ENCODE measurements at places on chromosomes 4 and X.

DNA sequence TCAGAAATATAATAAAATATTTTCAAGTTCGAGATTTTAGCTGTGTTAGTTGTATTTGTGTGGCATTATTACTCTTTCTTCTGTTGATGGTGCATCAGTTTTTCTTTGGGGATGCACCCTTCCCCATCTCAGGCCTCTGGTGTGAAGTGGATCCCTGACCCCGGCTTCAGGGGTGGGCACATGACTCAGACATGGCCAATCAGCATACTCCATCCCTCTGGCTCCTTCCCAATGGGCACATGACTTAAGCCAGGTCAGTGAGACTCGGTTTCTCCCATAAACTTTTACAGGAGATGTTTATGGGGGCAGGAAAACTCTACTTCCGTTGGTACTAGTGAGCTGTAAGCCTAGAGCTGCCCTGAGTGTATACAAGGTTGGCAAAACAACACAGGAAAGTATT lies 3.0 kb upstream of the KIT start:
- no peak for DNase-seq

DNA sequence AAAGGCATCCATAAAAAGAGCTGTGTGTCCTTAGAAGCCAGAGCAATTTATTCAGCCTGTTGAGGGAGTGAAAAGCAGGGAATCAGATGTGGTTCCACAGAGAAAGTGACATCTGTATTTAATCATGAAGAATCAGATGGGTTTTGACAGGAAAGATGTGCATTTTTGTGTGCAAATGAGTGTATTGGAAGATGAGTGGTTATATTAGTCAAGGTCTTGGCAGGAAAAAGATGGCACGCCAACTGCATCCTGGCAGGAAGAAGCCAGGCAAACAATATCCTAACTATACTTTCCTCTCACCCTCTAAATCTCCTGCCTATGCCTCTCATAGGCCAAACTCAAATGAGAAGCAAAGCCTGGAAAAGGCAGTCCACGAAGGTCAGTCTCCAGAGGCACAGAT lies 59.1 kb downstream of the SCFD2 start:
- DNase-seq, result no peak

- DNase-seq, result no peak
Measured at GRCh38 chrX:1595711-1596060, 4.3 kb downstream of the AKAP17A start.

DNA sequence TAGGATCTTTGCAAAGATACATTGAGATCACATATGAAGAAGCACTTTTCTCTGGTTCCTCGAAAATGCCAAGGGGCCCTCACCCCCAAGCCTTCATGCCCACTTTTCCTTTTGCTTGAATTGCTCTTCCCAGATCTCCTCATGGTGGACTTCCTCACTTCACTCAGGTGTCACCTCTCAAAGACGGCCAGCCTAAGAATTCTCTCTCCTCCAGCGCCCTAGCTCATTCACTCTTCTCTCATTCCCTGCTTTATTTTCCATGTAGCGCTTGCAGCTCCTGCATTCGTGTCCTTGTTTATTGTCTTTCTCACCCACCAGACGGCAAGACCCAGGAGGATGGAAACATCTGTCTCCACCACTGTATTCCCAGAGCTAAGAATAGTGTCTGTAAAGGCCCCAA lies 32.9 kb downstream of the CCKAR start:
- DNase-seq, result no peak

DNA sequence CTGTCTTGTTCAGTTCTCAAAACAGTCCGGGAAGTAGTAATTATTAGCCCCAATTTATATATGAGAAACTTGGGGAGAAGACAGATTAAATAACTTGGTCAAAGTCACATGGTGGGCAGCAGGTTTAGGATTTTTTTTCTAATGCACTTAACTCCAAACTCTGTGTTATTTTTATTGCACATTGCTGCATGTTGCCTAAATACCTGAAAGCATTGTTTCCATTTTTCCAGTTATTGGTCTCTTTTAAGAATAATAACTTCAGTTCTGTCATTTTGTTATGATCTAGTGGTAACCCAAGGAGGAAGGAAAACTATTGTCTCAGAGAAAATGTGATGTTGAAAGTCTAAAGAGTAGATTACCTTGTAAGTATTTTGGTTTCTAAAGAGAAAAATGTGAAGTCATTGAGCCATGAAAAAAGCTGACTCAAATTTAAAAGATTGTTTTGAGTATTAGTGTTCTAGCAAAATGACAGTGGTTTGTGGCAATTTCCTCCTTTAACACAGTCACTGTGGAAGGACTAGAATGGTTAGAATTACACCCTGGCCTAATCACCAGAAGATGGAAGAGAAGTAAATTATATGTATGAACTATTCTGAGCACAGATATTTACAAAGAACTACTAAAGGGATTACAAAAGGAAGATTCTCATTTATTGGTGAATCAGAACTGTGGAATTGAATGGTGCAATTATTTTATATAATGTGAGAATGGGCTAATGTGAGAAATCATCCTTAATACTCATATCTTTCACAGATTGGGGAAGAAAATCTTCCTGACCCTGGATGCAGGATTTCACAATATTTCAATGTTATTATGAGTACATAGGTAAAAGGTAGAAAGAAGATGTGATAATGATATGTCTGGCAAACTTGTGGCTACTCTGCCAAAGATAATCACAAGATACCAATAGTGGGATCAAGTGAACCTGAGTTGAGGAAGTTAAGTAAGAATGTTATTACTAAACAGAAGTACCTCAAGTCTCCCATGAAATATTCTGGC lies 21.7 kb upstream of the CXCL8 start:
- no peak for DNase-seq

- no peak for DNase-seq
Measured at GRCh38 chr4:7266525-7267292, 74.4 kb downstream of the SORCS2 start.

DNA sequence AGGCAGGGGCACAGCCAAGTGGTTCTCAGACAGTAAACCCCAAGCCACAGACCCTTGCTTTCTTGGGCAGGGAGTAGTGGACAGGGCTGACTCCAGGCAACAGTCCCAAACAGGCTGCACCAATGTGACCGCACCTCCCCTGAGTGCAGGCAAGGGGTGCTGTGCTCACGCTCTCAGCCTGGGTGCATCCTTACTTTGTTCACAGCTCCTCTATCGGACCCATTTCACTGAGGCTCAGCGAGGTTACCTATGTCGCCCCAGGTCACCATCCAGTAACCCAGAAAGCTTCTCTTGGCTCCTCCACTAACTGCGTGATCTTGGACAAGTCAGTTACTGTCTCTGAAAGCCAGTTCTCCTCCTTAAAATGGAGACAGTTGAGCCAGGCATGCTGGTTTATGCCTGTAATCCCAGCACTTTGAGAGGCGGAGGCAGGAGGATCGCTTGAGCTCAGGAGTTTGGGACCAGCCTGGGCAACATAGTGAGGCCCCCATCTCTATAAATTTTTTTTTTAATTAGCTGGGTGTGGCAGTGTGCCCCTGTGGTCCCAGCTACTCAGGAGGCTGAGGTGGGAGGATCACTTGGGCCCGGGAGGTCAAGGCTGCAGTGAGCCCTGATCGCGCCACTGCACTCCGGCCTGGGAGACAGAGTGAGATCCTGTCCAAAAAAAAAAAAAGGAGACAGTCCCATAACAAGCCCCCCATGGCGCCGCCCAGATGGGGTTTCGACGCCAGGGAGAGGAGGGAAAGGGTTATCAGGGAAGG lies 823 bp upstream of the MAN2B2 start:
- DNase-seq, result no peak

GRCh38 chr4:5710961-5711478 lies at the start of gene EVC:
EVC (plus strand) TSS chr4:5711201; CDS start chr4:5711381, 180 bp downstream.
- DNase-seq, result peak; percentile 85

DNA sequence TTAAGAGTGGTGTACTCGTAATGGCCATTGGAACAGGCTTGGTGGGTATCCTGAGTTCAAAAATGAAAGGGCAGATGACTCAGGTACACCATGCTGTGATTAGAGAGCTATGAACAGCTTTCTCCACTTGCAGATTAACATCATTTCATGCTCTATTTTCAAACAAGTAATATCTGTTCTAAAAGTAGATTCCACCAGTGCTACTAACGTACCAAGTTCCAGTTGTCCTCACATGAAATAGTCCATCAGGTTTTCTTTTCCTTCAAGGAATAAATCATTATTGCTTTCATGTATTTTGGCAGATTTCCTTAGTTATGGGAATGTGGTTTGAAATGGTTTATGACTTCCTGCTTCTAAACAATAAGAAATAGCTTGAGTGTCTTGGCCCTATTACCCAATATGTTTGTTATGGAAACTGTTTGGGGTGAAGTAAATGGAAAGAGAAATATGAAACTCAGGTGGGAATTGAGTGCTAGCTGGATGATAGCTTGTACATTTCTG lies 49.9 kb downstream of the PCDH7 start:
- DNase-seq, result no peak

DNA sequence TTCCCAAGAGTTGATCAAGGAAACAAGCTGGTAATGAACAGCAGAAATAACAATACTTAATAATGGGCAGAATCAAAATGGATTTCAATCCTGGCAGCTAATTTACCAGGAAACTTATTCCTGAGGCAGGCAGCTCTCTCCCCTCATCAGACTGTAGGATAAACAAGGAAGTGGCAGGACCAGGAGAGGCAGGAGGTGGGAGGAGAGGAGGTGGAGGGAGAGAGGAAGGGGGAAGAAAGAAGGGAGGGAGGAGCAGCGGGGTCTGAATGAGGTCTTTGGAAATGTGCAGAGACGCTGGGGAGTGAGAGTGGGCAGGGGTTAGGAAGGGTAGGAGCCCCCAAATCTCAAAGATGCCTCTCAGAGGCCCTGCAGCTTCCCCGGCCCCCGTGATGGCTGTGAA lies 231.5 kb downstream of the BCOR start:
- no peak for DNase-seq

DNA sequence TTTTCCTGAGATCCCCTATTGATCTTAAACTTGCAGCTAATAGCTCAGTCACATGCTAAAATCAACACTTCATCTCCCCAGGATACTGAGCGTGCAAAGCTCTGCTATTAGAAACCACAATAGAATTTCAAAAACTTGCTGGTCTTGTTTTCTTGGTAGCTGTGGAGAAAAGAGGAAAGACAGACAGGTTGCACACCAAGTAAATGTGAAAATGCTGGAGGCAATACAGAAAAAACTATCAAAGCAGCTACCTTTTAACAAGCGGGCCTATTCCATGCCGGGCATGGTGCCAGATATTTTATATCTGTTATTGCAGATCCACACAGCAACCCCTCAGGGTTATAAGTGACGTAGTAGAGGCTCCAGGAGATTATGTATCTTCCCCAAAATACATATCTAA lies 171.9 kb downstream of the DCTD start:
- no peak for DNase-seq

DNA sequence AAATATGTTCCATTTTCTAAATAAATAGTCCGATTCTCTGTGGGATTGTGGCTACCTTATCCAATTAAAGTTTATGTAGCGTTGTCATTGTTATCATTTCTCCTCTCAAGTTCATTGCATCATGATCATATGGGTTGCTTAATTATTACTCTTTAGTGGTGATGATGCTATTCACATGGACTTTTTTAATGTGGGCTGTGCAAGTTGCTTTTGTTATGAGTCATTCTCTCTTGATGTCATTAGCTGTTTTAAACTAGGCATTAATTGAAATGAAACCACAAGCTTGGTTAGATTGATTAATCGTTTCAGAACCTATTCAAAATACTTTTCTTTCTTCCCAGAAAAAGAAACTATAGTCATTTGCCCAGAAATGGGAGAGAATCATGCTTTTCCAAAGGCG lies 38.2 kb downstream of the NHS start:
- no peak for DNase-seq

GRCh38 chr4:88106205-88106604 lies 52.2 kb downstream of the ABCG2 start:
- DNase-seq, result no peak

- no peak for DNase-seq
Measured at GRCh38 chr4:118086344-118086743, 52.1 kb downstream of the NDST3 start.

DNA sequence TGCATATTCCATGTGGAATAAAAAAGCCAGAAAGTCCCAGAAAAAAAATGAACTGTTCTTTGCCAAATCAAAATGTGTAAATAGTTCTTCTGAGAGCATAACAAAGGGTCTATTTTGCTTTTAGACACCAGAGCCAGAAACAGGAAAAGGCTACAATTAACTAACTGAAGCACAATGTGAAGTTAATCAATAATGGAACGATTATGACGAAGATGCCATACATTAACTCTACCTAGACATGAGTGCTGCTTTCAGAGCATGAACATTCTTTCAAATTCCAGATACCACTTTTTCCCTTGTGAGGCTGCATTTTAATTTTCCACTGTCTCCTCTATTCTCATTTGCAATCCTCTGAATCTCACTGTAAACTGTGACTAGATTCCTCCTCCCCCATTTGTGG lies 48.7 kb upstream of the PHOX2B start:
- no peak for DNase-seq

- no peak for DNase-seq
Measured at GRCh38 chr4:181077341-181077740, 1165.9 kb upstream of the TENM3 start.

Data from right atrium auricular region (tissue), 2 donors.